Kidney glomerular epithelial cell (primary cell): ENCODE measurements at places on chromosomes 1 and 21.

GRCh38 chr1:16133007-16133961 is 22.6 kb downstream of the EPHA2 start:
- no peak for DNase-seq

DNA sequence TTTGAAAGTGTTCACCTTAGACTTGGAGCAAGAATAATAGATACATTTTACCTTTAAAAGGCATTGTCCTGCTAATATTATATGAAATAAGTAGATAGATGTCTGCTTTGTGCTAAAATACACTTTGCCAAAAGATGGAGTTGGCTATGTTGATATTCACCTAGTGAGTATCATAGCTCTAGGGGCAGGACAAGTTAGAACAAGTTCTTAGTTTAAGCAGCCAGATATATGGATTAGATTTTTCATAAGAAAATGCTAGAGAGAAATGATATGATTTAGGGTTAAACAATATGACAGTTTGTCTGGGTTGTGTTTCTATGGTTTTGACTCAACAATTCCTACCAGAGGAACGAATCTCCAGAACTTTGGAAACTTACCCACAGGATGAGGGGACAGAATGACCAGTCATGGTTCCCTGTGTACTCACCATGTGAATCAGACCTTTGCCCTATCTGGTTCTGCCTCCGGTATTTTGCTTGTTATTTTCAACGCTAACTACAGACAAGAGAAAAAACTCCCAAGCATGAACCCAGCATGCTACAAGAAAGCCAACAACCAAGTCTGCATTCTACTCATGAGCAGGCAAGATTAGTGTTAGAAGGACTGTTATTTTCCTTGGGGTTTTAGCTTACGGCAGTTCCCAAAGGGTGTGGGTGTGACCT is 1.7 kb downstream of the F5 start:
- peak; percentile 36 for DNase-seq

DNA sequence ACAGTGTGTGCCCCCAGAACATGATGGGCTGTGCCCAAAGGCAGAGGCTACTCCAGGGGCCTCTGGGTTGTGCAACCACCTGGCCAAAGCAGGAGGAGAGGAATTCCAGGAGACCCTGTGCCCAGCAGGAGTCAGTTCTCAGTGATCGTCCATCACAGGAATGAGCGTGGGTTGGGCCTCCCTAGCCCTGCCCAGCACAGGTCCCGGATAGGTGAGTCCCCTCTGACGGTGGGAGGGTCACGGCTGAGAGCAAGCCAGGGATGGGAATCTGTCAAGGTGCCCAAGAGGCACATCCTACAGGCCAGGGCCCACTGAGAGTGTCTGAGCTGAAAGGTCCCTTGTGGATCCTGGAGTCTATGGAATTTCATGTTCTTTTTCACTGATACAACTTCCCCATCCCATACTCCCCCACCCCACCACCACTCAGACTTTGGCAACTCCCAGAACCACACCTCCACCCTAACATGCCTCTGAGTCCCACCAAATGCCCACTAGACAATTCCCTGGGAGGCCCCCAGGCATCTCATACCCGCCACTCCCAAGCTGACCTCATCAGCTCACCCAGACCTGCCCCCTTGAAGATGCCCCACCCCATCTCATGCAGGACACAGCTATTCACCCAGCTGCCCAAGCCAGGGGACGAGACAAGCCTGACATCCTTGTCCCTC is 3.1 kb downstream of the GJB4 start:
- no peak for DNase-seq

- DNase-seq: no peak
Observed at GRCh38 chr1:106232128-106232527, 824.3 kb upstream of the PRMT6 start.

- DNase-seq: no peak
Observed at GRCh38 chr1:78913950-78914349, 92.6 kb downstream of the ADGRL4 start.

- no peak for DNase-seq
Observed at GRCh38 chr1:187460093-187460492, 631.3 kb downstream of the PLA2G4A start.

DNA sequence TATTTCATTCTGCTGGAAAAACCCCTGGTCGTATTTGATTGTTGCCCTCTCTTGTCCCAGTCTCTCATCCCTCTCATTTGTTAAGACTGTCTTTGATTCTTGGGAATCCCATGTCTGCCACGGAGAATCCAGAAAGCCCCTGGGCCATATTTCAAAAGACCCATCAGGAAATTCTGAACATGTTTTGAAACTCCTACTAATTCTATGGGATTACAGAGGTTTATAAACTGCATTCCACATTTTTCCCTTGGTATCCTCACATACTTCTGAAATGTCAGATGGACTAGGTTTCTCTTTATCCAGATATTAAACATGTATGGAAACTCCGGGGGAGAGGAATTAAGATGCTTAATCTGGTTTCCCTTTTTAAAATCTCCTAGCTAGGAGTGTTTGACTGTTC is 80.0 kb downstream of the HUNK start:
- DNase-seq: no peak

- peak; percentile 97 for DNase-seq
Observed at GRCh38 chr1:8396786-8397406, 79.0 kb downstream of the SLC45A1 start.

- no peak for DNase-seq
Observed at GRCh38 chr1:70331962-70332361, 22.6 kb downstream of the ANKRD13C start.
